ENCODE measurements at places on chromosomes 7 and 10.
A peak's percentile ranks its signal among the peaks of the same experiment; 100 is the strongest.

DNA sequence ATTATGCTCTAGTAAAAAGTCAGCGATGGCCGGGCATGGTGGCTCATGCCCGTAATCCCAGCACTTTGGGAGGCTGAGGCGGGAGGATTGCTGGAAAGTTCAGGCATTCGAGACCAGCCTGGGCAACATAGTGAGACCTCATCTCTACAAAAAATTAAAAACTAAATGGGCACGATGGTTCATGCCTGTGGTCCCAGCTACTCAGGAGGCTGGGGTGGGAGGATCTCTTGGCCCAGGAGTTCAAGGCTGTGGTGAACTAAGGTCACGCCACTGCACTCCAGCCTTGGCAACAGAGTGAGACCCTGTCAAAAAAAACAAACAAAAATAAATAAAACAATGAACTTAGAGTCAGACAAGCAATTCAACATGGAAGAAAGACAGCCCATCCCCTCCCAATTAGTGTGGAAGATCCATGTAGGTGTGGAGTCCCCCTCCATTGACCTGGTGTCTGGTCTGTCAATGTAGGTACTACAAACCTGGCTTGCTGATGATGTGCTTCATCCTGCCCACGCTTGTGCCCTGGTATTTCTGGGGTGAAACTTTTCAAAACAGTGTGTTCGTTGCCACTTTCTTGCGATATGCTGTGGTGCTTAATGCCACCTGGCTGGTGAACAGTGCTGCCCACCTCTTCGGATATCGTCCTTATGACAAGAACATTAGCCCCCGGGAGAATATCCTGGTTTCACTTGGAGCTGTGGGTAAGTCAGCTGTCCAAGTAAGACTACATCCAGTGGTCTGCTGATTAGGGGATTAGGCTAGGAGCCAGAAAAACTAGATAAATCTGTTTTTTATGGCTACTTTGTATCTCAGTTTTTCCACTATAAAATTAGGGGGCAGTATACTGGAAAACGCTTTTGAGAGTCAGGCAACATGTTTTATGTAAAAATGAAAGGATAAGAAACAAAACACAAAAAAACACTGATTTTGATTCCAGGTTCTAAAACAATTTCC, 9.3 kb downstream of the SCD start:
- no peak for DNase-seq

GRCh38 chr7:114657279-114657678, 242.7 kb downstream of the FOXP2 start:
- no peak for DNase-seq

GRCh38 chr7:31707089-31707488, 20.1 kb downstream of the PPP1R17 start:
- no peak for DNase-seq

GRCh38 chr10:49278497-49278981, 20.4 kb upstream of the C10orf71 start:
- no peak for DNase-seq

DNA sequence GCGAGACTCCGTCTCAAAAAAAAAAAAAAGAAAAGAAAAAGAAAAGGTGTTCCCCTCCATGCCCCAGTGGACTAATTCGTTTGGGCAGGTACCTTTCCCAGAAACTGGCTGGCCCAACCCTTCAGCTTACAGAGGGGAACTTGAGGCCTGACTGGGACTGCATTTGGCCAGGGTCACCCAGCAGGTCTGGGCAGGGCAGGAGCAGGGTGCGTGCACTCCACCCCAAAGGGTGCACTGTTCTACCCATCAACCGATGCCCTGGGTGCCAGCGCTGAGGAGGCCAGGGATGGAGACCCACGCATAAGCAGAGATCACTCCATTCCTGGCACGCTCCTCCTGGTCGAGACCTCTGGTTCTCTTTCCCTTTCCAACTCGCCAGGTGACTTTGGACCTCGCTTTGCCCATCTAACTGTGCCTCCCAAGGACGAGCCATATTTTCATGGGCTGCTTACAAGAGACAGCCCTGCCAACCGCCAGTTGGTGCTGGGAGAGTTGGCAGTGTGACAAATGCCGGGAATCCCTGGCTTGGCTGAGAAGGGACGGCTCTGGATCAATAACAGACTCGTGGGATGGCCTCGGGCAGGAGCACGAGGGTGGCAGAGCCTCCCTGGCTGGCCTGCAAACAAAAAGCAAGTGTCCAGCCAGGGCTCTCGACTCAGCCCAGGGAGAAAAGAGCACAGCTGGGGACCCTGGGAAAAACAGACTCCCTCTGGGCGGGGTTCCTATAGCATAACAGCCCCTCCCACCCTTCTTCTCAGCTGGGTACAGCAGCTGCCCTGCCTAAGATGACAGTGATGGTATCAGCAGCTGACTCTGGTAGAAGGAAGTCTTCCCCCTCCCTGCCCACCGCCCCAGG, 7.9 kb downstream of the HSPB1 start:
- no peak for DNase-seq

DNA sequence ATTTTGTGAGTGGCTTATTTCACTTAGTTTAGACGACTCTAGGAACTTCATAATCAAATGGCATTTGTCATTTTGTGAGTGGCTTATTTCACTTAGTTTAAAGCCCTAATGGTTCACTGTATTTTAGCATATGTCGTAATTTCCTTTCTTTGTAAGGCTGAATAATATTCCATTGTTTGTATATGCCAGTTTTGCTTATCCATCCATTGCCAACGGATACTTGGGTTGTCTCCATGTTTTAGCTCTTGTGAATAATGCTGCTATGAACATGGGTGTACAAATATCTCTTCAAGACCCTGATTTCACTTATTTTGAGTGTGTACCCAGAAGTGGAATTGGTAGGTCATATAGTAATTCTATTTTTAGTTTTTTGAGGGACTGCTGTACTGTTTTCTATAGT, 31.8 kb downstream of the DOCK1 start:
- DNase-seq = no peak

DNA sequence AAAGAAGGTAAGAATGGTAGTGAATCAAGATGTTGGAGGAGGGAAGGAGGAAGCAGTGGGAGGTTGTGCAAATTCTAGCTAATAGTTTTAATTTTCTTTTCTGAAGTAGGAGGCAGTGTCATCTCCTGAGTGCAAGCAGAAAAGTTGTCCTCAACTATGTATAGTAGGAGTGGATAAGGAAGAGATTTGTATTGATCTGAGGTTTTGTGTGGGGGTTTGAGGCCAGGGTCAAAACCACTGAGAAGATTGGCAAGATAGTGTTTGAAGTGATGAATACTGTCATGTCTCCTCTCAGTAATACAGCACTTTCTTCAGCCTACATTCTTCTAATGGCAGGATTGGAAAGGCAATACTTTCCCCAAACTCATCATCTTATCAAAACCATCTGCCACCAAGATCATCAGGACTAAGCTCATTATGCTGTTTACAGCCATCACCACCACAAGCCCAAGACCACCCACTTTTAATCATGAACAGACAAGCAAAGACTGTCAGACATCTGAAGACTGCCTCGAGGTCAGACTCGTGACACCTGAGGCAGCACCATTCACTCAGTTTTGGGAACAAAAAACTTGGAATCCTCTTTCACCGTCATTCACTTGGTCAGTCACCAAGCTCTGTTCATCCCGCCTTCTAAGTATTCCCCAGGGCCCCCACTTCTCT, 1.5 kb upstream of the MIOS start:
- no peak for DNase-seq

GRCh38 chr10:72695496-72695895, 3.6 kb downstream of the MCU start:
- no peak for DNase-seq

DNA sequence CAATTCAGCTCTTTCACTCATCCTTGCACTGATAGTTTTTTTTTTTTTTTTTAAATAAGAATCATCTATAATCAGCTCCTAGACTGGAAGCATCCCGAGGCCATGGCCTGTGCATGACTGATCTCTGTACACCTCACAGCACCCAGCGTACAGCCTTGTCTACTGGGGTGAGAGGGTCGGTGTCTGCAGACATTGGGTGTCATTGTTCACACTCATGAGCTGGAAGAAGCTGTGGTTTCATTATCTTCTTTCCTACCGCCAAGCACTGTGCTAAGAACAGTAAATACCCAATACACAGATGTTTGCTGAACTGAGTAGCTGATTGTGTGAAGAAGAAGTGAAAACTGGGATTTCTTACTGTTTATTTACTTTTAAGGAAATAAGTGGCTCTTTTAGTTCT, 123.6 kb downstream of the CLEC2L start:
- DNase-seq = peak; percentile 41

GRCh38 chr10:115745943-115746342, 527.1 kb downstream of the GFRA1 start:
- no peak for DNase-seq

- peak; percentile 51 for DNase-seq
Observed at GRCh38 chr10:115093776-115094408, 727 bp downstream of the ATRNL1 start.

GRCh38 chr10:12841426-12841825, 160.1 kb downstream of the CCDC3 start:
- no peak for DNase-seq

DNA sequence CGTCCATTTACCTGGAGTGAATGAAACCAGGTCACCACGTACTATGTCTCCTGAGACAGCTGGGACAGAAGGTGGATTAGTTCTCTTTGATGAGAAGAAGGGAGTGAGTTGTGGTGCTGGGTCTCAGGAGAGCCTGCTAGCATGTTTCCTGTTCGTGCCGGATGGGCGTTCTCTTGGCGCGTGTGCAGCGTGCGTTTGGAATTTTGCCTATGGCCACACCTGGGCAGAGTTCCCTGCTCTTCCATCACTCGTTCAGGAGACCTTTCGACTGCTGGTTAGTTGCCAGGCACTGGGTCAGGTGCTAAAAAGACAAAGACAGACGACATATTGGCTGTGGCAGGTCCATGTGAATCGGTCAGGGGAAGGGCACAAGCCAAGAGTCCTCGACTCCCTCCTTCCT, 90.3 kb downstream of the TRRAP start:
- DNase-seq = no peak

DNA sequence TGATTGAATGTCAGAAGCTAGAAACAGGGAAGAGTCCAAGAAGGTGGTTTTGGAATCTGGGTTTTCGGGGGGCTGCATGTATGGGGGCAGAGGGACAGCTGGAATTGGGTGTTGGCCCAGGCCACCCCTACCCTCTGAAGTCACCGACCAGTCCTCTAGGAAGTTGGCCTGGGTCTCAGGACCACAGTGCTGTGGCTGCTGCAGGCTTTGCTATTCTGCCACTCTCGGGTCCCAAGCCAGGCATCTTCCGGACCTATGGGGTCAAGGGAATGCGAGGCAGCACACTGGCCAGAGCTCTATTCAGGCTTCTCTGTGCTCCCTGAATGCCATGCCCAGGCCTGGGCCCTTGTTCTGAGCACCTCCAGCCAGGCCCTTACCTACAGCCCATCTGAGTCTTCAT, 13.2 kb downstream of the FGF8 start:
- DNase-seq = no peak

GRCh38 chr7:111987115-111987826, 218.9 kb downstream of the DOCK4 start:
- no peak for DNase-seq

GRCh38 chr7:1798191-1798590, 128.1 kb downstream of the ELFN1 start:
- no peak for DNase-seq

GRCh38 chr10:117757086-117757720, 214.7 kb downstream of the EMX2 start:
- DNase-seq = no peak

- DNase-seq = no peak
Observed at GRCh38 chr10:12712293-12712983, 289.1 kb downstream of the CCDC3 start.

DNA sequence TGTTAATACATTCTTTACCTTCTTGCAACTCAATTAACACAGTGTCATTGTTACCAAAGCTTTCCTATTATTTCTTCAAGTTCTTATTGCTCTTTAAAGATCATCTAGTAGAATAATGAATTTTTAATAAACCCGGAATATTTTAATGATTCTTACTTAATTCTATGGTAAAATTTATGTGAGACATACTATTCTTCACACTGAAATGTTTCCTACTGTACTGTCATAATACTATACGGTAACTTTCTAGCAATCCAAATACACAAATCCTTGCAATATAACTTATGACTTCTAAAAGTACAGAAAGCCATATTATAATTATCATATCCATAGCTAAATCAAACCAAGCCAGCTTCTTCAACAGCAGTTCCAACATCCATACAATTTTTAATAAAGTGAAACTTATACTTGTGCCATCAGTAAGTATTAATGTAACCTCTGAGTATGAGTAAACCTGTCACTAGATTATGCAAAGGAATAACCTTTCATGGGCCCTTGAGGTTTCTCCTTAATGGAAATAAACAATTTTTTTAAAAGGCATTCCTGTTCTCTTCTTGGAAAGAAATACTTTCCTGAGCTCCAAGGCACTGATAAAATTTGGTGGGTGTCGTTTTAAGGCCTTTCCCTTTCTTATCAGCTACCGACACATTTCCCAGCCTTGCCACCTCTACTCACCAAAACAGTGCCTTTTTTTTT, 87.4 kb downstream of the IMMP2L start:
- DNase-seq = no peak

- no peak for DNase-seq
Observed at GRCh38 chr10:91034494-91035159, 113.7 kb upstream of the ANKRD1 start.

DNA sequence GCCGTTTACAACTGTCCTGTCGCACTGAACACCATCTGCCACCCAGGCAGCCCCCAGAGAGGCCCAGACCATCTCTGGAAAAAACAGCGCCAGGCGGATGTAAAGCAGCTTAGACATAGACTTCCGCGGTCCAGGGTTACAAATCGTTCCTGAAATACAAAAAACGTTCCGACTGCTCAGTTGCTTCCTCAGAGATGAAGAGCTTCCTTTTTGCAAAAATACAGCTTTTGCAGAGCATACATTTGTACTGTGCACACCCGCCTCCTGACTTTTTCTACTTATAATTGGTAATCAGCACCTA, 11.4 kb downstream of the DAGLB start:
- no peak for DNase-seq

DNA sequence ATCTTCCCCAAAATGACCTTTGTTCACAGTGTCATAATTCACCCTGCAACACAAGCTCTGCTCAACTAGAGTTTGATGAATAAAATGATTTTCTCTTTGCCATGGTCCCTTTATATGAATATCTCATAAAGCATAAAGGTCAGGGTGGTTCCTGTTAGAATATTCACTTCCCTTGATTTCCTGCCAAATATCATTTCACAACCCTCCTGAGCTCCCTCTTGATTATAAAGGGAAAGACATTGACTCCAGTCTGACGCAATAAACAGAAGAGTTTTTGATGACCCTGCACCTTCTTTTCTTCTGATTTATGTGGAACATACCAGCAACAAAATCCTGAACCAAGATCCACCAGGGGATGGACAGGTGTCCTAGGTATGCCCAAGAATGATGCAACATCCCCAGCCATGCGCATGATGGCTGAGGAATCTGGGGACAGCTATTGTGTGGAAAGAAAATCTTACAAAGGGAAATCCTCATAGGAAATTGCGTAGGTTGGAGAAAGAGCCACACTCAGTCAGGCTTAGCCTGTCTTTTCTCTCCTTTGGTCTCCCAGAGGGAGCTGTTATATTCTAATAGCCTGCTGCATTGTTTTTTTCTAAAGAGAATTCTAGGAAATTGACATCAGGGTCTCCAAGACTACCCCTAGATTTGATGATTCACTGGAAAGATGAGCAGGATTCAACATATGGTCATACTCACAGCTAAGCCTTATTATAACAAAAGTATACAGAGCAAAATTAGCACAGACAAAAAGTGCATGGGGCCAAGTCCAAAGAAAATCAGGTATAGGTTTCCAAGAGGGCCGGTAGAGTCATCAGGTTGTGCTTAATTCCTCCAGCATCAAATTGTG, 18.8 kb downstream of the IFIT3 start:
- DNase-seq = no peak

Data from GM10248 (cell line).